Naive B cell (primary cell): ENCODE measurements at places on chromosomes 13 and 19. TPM values are rescaled to one million over a fixed set of nuclear protein-coding genes. Genes with fewer than 3 reads are reported as not detected.

DNA sequence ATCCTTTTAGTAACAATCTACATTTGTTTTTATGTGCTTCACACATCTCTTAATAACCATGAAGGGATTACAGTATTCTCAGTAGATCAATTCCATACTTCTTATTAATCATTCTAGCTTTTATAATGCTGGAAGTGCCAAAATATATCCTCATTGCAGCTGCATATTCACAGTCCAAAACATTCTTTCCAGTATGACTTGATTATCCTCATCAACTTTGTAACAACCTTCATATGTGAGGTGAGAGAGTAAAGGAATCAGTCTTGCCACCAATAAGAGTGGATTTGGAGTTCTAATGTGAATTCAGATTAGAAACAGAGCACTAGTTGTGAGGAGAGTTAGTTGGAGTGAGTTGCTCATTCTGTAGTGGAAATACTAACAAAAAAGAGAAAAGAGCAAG, 208.0 kb upstream of the SPRY2 start:
- no peak for DNase-seq

Gene TUBA3C
- not detected for polyA plus RNA-seq

Gene ZNF850
- not detected for polyA plus RNA-seq

DNA sequence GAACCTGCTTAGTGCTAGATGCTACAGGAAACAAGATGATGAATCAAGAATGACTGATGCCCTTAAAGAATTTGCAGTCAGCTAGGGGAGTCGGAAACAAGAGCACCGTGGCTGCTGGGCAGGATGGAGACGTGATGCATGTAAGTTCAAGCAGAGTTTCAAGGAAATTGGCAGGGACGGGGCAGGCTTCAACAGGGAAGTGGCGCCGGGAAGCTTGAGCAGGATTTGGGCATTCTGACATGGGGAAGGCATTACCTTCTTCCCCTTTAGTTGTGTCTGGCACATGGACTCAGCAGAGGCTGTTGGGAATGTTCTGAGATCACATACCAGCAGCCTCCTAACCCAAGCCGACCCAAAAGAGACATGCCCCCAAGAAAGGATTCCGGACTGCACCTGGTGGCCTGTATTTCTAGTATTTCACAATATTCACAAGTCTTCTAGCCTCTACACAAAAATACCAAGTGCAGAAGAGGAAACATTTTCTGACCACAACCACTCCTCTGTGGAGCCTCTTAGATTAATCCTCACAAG, 138.2 kb downstream of the CRYL1 start:
- no peak for DNase-seq

DNA sequence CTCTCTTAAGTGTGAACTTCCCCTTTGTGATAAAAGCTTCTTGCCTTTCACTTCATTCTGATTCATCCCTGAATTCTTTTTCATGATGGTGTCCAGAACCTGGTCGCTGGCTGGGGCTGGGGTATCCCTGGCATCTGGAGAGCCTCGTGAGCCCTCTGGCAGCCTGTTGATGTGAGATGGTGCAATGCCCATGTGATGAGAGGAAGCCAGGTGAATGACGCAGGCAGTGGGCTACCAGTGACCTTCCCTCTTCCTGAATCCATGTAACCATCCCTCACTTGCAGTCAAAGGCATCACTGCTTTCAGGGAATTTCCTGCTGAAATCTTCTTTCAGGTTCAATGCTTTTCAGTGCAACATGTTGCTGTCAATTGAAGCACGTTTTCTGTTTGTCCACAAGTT, 158.6 kb upstream of the SLC10A2 start:
- no peak for DNase-seq

Gene S1PR5
- not detected for polyA plus RNA-seq
